ENCODE measurements at places on chromosomes 7 and 10.

DNA sequence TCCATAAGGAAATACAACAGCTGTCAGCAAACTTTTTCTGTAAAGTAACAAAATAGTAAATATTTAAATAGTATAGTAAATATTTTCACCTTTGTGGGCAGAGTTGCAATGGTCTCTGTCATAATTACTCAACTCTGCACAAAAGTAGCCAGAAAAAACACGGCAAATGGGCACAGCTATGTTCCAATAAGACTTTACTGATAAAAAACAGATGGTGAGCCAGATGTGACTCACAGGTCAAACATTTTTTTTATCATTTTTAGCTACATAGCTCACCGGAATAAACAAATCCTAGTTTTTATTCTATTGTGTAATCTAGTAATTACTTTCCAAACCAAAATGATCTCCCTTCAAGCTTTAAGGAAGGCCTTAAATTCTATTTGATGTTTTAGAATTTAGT is 55.3 kb downstream of the NCAPG2 start:
- no peak for DNase-seq

DNA sequence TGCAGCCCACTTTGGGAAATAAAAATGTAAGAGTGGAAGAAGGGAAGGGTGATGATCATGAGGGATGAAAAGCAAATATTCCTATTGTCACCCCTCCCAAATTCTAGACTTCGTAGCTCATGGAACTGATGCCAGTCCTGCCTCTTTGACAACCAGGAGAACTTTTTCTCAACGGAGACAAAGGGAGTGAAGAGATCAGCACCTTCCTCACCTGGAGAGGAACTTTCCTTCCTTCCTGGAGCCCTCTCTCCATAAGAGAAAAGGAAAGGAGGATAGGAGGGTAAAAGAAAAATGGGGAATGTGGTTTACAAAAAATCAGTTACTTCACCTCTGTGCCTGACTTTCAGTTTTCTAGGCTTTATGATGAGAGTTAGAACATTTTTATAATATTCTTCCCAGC is 3.4 kb downstream of the TBX20 start:
- no peak for DNase-seq

GRCh38 chr10:120732067-120732466 is 119.1 kb upstream of the WDR11 start:
- no peak for DNase-seq

DNA sequence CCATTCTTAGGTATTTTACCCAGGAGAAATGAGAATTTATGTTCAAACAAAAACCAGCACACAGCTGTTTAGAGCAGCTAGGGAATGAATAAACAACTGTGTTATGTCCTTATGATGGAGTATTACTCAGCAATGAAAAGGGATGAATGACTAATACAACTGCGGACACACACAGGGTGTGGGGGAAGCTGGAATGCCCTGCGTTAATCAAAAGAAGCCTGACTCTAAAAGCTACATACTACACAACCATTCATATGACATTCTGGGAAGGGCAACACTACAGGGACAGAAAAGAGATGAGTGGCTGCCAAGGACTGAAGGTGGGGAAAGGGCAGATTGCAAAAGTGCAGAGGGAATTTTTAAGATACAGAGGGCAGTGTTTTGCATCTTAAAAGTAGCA is 64.0 kb downstream of the DLG5 start:
- no peak for DNase-seq

DNA sequence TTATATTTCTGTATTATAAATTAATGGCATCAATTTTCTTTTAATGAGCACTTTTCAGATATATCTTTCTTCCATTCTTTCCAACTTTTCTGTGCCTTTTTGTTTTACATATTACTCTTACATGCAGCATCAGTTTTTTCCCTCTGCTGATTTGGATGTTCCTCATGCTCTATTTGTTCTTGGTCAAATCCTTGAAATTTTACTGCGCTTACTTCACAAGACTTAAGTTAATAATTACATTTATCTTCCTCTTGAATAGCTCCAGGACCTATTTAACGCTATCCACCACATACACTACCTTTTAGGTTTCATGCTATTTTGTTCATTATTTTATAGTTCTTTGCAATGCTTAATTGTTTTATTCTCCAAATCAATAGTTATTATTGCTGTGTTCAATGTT is 97.6 kb upstream of the CTTNBP2 start:
- DNase-seq = no peak

GRCh38 chr7:85103357-85103756 is 83.5 kb downstream of the SEMA3D start:
- DNase-seq = no peak

DNA sequence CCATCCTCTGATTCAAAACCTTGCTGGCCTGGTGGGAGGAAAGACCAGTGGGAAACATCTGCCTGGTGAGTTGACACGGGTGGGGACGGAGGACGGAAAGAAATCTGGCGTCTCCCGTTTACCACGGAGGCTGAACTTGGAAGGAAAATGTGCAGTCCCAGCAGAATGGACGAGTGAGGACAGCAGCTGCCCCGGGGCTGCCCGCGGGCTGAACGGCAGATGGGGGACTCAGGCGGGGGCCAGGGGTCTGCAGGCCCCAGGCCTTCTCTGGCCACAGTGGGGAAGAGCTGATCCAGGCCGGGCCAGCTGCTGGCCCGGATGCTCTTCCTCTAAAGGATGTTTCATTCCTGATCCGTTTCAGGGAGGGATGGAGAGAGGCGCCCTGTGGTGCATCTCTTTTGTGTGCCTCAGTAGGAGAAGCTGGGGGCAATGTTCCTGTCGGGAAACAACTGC is 147.5 kb upstream of the CHST15 start:
- peak; percentile 24 for DNase-seq

- DNase-seq = no peak
Observed at GRCh38 chr7:48389977-48390376, 218.7 kb downstream of the ABCA13 start.

DNA sequence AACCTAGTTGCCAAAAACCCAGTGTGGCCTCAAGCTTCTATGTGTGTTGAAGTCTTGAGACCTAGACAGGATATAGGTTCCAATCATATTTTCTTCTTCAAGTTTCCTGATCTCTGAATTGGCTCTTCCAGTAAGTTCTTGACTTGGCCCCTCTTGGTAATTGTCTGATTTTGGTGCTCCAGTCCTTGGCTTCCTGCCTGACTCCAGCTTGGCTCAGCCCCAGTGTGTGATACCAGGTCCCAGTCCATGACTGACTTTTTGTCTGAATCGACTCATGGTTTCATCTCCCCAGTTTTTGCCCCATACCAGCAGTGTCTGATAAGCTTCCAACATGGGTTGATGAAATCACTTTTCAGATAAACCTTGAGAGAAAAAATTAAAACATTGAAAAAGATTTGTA is 72.3 kb downstream of the FAS start:
- no peak for DNase-seq

Measured in ascending aorta (tissue), 2 donors.